ENCODE measurements at places on chromosomes 6 and 20. TPM values are rescaled to one million over a fixed set of nuclear protein-coding genes. Genes with fewer than 3 reads are reported as not detected.
A peak's percentile ranks its signal among the peaks of the same experiment; 100 is the strongest.

- DNase-seq, result no peak
Observed at GRCh38 chr6:16903470-16903869, 142.2 kb upstream of the ATXN1 start.

GRCh38 chr6:34240329-34241248 lies 3.9 kb downstream of the HMGA1 start:
- DNase-seq, result no peak

DNA sequence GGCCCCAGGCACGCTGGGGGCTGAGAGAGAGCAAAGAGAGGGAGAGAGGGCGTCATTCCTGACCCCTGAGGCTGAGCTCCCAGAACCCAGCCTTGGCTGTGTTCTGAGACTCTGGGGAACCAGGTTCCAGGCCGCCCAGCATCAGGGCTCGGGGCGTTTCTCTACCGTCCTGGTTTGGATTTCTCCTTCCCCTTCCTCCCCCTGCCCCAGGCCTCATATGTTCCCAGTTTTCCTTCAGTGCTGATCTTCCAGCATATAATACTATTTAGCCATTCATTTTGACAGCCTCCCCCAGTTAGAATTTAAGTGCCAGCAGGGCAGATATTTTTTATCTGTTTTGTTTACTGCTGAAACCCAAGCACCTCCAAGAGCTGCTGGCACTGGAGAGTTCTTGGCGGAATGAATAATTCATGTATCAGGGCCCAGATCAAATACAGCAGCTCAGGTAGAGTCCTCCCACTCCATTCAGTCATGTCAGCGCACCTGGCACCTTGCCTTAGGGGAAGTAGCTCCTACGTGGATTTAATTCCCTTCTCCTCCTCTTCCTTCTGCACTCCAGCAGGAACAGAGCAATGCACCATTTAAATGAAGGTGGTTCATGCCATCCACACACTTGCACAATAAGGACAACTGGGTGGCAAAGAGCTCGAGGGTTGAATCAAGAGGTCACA lies 23.4 kb upstream of the FRMD1 start:
- DNase-seq, result no peak

TSPO2 gene
- total RNA-seq, result not detected

PRSS16 gene
- 0.22 TPM for total RNA-seq

- DNase-seq, result no peak
Observed at GRCh38 chr6:21220271-21220987, 373.1 kb upstream of the SOX4 start.

- peak; percentile 93 for DNase-seq
Observed at GRCh38 chr20:34525709-34526416, 9.6 kb downstream of the DYNLRB1 start.

DNA sequence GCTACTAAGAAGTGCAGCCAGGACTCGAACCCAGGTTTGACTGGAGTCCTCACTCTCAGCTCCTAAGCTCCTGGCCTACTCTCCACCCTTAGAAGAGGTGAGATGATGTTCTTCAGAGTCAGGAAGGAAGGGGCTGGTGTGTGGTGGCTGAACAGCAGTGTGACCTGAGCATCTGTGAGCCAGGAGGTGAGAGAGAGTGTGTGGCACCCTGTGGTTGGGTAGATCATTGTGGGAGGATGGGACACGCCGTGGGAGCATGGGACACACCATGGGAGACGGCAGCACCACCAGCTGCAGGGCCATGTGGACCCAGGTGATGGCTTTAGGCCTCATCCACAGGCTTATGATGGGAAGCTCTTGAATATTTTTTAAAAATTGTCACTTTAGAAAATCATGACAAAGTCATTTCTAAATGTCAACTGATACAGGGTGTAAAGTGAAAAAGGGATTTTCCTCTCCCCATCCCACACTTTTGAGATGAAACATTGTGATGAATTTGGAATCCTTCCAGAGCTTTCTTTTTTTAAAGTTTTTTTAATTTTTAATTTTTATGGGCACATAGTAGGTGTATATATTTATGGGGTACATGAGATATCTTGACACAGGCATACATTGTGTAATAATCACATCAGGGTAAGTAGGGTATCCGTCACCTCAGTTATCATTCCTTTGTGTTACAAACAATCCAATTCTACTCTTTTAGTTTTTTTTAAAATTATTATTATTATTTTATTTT lies 31.6 kb downstream of the SRC start:
- DNase-seq, result no peak

GRCh38 chr6:84763886-84764331 lies 489 bp downstream of the TBX18 start:
- DNase-seq, result no peak

GRCh38 chr20:57400821-57401564 lies 9.8 kb downstream of the RBM38 start:
- no peak for DNase-seq
